ENCODE measurements at places on chromosomes 1 and 21.

- no peaks in the 10 kb centered on the region for H3K36me3 ChIP-seq
- no peak overlapping the region for H3K27ac ChIP-seq
- no peaks in the 10 kb centered on the region for H3K4me1 ChIP-seq
- no peak overlapping the region for H3K4me3 ChIP-seq
Measured at GRCh38 chr1:9643351-9644256, 7.9 kb upstream of the PIK3CD start.

DNA sequence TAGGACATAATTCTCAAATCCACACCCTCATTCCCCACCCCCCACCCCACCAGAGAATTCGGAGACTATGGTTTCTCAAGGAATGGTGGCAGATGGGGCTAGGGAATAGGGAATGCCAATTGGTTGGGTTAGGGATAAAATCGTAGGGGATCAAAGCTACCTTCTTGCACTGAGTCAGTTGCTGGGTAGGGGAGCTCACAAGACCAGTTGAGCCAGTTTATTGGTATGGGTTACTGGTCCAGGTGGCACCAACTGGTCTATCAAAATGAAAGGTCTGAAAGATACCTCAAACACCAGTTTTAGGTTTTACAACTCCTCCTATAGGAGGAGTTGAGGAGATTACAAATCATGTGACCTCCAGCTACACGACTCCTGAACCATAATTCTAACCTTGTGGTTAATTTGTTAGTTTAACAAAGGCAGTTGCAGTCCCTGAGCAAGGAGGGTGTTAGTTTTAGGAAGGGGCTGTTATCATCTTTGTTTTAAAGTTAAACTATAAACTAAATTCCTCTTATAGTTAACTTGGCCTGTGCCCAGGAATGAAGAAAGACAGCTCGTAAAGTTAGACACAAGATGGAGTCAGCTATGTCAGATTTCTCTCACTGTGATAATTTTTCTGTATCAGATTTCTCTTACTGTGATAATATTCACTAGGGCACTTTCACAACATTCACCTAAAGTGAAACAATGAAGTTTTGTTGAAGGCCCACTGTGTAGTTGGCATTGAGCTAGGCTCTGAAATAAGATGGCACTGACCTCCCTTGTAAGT is 2.5 kb downstream of the SHISAL2A start:
- H3K4me3 ChIP-seq = no peak overlapping the region
- peaks cover 15% of the 10 kb centered on the region for H3K4me1 ChIP-seq
- no peak for DNase-seq
- no peak overlapping the region for H3K27ac ChIP-seq
- H3K36me3 ChIP-seq = no peaks in the 10 kb centered on the region

GRCh38 chr1:29253180-29253579 is 16.9 kb downstream of the PTPRU start:
- no peaks in the 10 kb centered on the region for H3K27me3 ChIP-seq
- H3K27ac ChIP-seq = no peak overlapping the region
- H3K4me3 ChIP-seq = no peak overlapping the region
- H3K4me1 ChIP-seq = peaks cover 12% of the 10 kb centered on the region
- no peaks in the 10 kb centered on the region for H3K36me3 ChIP-seq

GRCh38 chr21:35256468-35256988 is 207.4 kb upstream of the RUNX1 start:
- peak overlapping the region; percentile 56 for H3K27ac ChIP-seq
- DNase-seq = peak; percentile 90
- no peaks in the 10 kb centered on the region for H3K36me3 ChIP-seq
- peaks cover 29% of the 10 kb centered on the region for H3K4me1 ChIP-seq
- H3K27me3 ChIP-seq = no peaks in the 10 kb centered on the region

DNA sequence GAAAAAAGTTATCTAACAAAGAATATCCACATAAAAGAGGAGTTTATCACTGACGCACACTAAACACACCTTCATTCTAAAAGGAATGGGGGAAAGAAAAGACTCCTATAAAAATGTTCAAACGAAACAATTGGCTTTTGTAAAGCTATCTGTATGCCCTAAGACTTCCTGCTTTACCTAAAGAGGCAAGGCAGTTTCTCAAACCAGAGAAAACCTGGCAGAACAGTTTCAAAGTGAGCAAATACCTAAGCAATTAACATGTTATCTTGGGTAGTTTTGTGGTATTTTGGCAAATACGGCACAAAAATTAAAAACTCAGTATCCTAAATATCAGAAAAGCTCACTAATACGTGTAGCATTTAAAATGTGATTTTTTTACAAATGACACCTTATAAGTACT is 1.9 kb downstream of the PUM1 start:
- H3K4me1 ChIP-seq = peaks cover 55% of the 10 kb centered on the region
- peak overlapping the region; percentile 72 for H3K4me3 ChIP-seq
- H3K36me3 ChIP-seq = peaks cover 7% of the 10 kb centered on the region
- DNase-seq = no peak

DNA sequence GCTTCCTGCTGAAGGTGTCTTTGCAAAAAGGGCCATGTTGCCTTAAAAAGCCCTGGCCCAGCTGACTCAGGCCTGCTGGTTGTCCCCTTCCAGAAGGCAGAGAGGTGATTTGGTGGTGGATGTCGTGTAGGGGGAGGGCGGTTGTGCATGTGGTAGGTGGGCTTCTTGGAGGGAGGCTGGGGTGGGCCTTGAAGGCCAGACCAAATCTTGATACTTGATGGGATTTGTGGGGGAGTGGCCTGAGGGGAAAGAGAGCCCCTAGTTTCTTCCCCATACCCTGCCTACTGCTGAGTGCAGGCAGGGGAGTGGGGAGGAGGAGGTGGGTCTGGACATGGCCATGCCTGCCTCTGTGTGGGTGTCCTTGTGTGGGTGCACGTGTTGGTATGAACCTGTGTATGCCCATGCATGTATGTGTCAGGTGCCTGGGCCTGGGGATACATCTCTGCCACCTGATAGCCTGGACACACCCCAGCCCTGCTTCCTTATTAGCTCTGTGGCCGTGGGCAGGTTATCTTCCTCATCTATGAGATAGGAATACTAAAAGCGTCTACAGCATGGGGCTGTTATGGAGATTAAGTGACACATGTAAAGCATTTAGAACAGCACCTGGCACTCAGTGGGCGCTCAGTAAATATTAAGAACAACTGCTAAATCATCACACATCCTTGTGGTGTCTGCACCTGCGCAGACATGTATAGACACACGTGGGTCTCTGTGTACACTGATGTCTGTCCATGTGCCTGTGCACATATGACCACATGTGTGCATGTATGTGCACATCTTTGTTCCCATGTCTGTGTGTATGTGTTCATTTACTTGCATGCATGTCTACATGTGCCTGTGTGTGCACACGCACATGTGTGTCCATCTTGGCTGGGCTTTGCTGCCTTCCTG is 17.0 kb downstream of the FAM151A start:
- H3K4me1 ChIP-seq = no peaks in the 10 kb centered on the region
- no peak for DNase-seq
- no peaks in the 10 kb centered on the region for H3K36me3 ChIP-seq
- H3K27ac ChIP-seq = no peak overlapping the region
- H3K4me3 ChIP-seq = no peak overlapping the region

- no peaks in the 10 kb centered on the region for H3K27me3 ChIP-seq
- H3K4me3 ChIP-seq = peak overlapping the region; percentile 78
- peaks cover 44% of the 10 kb centered on the region for H3K4me1 ChIP-seq
- no peak for DNase-seq
- no peaks in the 10 kb centered on the region for H3K36me3 ChIP-seq
Measured at GRCh38 chr1:212606395-212607205, 2.0 kb upstream of the ATF3 start.

DNA sequence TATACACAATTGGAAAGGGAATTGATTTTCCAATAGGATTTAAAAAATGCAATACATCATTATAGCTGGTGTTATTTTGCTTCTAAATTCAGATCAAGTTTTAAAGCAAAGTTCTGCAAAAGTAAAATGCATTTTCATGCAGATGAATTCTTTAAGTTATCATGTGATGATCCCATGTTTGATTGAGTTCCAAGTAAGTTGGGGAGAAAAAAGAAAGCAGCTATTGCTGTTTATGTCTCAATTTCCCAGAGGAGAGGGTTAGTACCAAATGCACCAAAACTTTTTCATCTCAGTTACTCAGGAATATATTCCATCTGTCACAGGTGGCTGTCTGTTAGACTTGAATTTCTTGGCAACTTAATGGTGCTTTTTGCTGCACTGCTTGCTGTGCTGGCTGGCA is 29.7 kb downstream of the HSPA13 start:
- no peak overlapping the region for H3K27ac ChIP-seq
- H3K4me1 ChIP-seq = no peaks in the 10 kb centered on the region
- no peak for DNase-seq
- no peak overlapping the region for H3K4me3 ChIP-seq
- no peaks in the 10 kb centered on the region for H3K36me3 ChIP-seq

DNA sequence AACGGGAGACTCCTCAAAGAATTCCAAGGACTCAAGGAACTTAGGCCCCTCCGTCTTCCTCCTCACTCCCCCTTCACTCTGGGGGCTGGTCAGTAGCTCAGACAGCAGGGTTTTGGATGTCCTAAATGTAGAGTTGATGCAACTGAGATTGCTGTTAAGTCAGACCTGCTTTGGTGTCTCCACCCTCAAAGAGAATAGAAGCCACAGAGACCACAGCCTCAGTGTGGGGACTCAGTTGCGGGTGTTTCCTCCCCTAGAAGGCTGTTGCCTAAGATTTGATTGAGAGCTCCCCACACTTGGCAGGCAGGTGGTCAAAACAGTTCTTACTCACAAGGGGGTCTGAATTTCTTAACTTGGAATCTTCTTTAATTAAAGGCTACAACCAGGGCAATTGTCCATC is 7.6 kb downstream of the MAN1C1 start:
- H3K27me3 ChIP-seq = no peaks in the 10 kb centered on the region
- H3K27ac ChIP-seq = no peak overlapping the region
- no peak overlapping the region for H3K4me3 ChIP-seq
- H3K36me3 ChIP-seq = no peaks in the 10 kb centered on the region
- no peak for DNase-seq

DNA sequence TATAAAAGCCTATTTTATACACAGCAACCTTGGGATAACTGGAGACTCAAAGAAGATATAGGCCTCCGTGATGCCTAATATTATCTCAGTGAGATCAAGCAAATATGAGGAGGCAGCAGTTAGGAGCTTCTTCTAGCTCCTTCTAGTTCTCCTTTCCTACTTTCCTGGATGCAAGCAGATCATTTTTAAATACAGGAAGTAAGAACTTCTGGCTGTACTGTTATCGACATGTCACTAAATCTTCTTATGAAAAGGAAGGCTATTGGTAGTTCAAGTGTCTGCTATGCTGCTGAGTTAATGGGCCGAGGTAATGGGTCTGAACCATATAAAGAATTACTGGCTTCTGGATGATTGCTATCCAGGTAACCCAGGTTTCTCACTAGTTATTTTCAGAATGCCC is 15.9 kb downstream of the HSPA13 start:
- H3K36me3 ChIP-seq = no peaks in the 10 kb centered on the region
- no peak overlapping the region for H3K4me3 ChIP-seq
- H3K4me1 ChIP-seq = peaks cover under 1% of the 10 kb centered on the region
- no peaks in the 10 kb centered on the region for H3K27me3 ChIP-seq
- DNase-seq = no peak

DNA sequence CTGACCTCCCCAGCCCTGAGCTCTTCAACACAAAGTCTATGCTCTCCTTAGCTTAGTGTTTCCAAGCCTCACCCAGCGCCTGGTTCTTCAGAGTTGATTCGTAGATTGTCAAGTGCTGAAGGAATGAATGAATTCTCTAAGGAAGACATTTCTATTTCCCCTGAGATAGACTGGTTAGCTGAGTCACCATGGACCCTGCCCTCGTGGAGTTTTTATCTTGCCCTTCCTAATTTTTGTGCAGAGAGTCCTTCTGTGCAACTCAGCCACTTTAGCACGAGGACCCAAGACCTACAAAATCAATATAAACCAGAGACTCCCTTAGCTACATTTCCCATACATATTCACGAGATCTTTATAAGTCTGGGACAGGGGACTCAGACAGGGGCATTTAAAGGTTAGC is 2.6 kb upstream of the CD244 start:
- no peak overlapping the region for H3K27ac ChIP-seq
- no peak overlapping the region for H3K4me3 ChIP-seq
- no peaks in the 10 kb centered on the region for H3K4me1 ChIP-seq
- no peaks in the 10 kb centered on the region for H3K36me3 ChIP-seq

- H3K27ac ChIP-seq = no peak overlapping the region
- H3K27me3 ChIP-seq = no peaks in the 10 kb centered on the region
- H3K4me1 ChIP-seq = peaks cover 6% of the 10 kb centered on the region
- DNase-seq = no peak
- no peaks in the 10 kb centered on the region for H3K36me3 ChIP-seq
- H3K4me3 ChIP-seq = no peak overlapping the region
Measured at GRCh38 chr1:171966426-171967220, 125.3 kb downstream of the DNM3 start.

- DNase-seq = no peak
- H3K36me3 ChIP-seq = no peaks in the 10 kb centered on the region
- peaks cover 35% of the 10 kb centered on the region for H3K4me1 ChIP-seq
- H3K27ac ChIP-seq = no peak overlapping the region
Measured at GRCh38 chr1:205261946-205262691, 34.4 kb downstream of the TMCC2 start.

DNA sequence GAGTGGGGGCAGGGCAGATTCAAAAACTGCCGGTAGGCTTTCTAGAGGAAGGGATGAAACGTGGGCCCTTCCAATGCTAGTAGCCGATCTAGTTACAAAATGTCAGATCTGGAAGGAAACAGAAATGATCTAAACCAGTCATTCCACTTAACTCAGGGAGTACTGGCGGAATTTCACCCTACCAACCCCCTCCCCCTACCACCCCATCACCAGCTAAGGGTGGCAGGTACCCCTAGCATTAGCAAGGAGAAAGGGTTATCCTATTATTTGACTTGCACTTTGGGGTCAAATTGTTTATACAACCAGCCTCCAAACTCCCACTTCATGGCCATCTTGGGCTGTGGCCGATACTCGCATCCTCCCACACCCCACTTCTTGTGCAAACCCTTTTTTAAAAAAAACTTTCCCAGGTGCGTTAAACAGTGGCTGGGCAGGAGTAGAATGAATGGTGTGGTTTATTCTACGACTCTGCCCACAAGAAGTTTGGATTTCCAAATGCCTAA is 644 bp upstream of the MRPL24 start:
- H3K27me3 ChIP-seq = no peaks in the 10 kb centered on the region
- no peak for DNase-seq
- peaks cover 40% of the 10 kb centered on the region for H3K4me1 ChIP-seq
- H3K36me3 ChIP-seq = no peaks in the 10 kb centered on the region
- peak overlapping the region; percentile 80 for H3K27ac ChIP-seq

DNA sequence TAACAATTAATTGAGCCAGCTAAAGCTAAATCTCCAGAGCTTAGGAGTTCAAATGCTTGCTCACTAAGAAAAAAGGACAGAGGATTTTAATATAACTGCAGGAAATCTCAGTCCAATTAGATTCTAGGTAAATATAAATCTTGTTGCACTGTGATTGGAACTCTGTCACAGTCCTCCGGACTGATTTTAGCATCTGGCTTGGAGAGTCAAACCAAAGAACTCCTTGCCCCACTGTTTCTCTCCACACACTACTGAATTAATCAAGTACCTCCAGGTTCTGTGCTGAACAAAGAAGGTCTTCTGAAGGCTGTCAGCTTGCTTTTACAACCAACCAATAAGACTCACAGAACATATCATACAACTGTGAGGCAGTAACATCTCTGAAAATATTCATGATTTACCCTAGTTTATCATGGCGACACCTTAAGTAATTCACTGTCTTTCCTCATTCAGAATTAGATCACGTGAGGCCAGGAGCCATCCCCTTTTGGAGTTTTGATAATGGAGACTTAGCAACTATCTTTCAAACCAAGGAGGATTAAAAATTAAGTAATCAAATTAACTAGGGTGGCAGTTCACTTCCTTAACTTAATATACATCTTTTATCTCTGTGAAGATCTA is 176.0 kb downstream of the RERE start:
- peaks cover 6% of the 10 kb centered on the region for H3K4me1 ChIP-seq
- DNase-seq = no peak
- H3K27ac ChIP-seq = no peak overlapping the region
- no peak overlapping the region for H3K4me3 ChIP-seq
- H3K36me3 ChIP-seq = no peaks in the 10 kb centered on the region

All from vagina (tissue), 2 donors.